ENCODE measurements at places on chromosomes 2 and 18.

- DNase-seq, result peak; percentile 5
Measured at GRCh38 chr2:182541268-182541667, 114.4 kb upstream of the PDE1A start.

DNA sequence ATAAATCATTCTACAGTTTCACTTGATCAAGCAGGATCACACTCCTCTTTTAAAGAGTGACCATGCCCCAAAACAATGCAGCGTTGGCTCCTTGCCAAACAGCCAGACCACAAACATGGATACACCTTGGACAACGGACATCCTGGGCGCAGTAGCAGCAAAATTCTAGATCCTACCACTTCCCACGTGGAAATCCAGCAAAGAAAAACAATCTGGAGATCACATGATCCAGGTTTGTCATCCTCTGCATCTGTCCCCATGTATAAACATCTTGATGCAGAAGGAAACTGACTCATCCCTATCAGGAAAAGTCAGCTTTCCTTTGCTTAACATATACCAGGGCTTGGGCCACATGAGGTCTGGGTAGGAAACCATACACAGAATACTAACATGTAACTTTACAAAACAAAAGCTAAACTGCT is 53.1 kb downstream of the ZNF521 start:
- peak; percentile 63 for DNase-seq

GRCh38 chr2:231568785-231569435 is 23.8 kb upstream of the TEX44 start:
- no peak for DNase-seq

DNA sequence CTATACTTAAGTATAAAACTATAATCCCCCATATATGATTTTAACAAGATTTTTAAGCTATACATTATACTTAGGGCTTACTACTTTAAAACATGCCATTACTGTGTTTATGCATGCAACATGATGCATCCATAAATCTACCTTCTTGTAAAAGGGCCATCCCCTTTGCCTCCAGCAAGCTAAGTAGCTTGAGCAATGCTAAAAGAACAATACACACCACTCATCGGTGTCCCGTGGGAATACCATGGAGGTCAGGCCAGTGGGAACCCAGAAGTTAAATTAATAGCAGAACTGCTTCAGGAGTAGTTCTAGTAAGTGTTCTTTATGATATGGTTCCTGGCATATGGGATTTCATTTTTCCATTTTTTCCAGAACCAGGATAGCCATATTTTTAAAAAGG is 37.8 kb downstream of the SH3RF3 start:
- no peak for DNase-seq

- no peak for DNase-seq
Measured at GRCh38 chr2:54577944-54578647, 122.0 kb downstream of the SPTBN1 start.

DNA sequence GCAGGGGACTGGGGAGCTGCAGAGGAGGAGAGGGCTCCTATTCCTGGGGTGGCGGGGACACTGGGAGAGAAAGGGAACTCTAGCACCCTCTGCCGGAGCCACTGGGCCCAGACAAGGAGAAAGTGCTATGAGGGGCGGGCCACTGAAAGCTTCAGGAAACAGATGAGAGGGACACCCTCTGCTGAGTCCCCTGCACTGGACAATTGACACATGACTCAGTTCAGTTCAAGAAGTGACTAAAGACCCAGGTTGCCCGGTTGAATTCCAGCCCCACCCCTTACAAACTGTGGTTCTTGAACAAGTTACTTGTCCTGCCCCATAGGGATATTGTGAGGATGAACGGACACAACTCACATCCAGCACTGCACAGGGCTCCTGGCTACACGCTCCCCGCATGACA is 5.0 kb downstream of the RUFY4 start:
- peak; percentile 80 for DNase-seq

- DNase-seq, result no peak
Measured at GRCh38 chr18:59950215-59950944, 50.6 kb downstream of the PMAIP1 start.

Measured in suppressor macrophage (primary cell).